ENCODE measurements at places on chromosomes 16 and 17.

DNA sequence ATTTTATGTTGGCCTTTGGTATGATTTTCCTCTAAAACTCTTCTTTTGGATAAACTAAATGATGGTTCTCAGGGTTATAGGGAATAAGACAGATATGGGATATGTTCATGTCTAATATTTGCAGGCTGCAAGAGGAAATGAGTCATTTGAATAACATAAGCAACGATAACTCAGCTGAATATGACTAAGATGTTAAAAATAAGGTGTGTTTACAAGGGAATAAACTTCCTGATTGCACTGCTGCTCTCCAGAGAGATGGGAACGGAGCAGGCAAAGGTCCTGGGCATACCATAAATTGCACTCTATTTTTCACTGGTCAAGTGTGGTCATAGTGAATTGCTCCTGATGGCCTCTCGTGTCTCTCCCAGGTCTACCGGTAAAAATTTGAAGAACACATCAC, 666.2 kb downstream of the TOX3 start:
- no peak for DNase-seq

- no peak for DNase-seq
Observed at GRCh38 chr17:36602924-36603384, 1.6 kb downstream of the MRM1 start.

GRCh38 chr16:6643080-6643686, 689.5 kb upstream of the RBFOX1 start:
- DNase-seq, result no peak

GRCh38 chr17:42285346-42286050, 2.8 kb upstream of the STAT5A start:
- DNase-seq, result no peak

DNA sequence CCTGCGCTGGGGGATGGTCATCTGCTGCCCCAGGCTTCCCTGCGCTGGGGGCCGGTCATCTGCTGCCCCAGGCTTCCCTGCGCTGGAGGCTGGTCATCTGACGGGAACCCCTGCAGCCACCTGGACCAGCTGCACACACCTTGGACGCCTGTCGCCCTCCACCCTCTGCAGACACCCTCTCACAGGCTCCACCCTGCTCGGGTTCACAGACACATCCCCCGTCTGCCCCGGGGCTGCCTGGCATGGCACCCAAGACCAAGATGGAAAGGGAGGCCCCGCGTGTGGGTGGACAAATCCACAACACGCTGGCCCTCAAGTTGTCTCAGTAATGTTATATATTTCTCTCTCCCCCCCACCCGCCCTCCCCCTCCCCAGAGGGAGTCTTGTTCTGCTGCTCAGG, 89.6 kb downstream of the ANKRD11 start:
- DNase-seq, result no peak

GRCh38 chr17:36817483-36818048, 119.7 kb upstream of the LHX1 start:
- no peak for DNase-seq

DNA sequence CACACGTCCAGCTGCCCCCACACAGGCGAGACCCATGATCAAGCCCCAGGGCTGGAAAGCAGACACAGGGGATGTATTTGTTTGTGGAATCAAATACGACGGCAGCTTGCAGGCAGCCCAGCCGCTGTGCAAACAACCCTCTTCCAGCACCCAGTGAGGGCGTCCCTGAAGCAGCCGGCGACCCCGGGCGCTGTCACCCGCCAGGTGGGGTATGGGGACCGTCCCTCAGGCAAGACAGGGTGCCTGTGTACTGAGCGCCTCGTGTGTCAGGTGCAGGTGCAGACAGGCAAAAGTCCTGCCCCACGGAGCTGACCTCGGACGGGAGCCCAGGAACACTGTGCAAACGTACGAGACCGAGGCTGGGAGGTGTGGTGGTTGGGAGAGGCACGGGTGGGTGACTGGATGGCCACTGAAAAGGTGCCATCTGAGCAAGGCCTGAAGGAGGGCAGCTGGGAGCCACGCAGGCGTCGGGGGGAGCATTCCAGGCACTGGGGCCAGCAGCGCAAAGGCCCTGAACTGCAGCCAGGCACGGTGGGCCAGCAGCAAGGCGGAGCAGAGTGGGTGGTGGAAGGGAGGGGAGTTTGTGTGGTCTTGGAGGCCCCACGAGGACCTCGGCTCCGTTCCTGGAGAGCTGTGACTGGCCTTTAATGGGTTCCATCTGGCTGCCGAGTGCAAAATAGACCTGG, 48.5 kb downstream of the CBFA2T3 start:
- DNase-seq, result no peak

DNA sequence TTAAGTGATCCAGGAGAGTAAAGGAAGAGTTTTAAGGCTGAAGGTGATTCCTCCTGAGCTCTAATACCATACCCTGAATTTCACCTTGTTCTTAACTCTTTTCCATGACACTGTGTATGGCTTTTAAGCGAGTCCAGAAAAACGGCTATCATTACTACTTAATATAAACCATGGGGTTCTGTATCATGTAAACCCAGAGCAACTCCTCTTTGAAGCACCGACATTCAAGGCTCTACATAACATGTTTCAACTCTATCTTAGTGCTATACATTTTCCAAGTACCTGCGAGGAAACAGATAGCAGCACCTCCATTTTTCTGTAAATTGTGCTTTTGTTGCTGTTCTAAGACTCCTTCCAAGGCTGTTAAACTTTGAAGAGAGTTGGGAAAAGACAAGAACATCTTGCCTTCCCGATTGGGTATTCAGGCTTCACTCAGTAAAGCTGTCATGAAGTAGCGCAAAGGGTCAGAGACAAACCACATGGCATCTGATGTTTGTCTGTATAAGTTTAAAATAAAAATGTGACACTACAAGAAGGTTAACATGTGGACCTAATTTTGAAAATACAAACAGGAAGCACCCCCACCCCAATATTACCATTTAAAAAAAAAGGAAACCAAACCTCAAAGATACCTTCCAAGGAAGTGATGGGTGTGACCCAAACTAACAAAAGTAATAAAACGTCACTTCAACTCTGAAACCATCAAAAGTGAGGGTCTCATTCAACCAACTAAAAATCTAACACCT, 3.9 kb downstream of the STAT5B start:
- DNase-seq, result no peak

DNA sequence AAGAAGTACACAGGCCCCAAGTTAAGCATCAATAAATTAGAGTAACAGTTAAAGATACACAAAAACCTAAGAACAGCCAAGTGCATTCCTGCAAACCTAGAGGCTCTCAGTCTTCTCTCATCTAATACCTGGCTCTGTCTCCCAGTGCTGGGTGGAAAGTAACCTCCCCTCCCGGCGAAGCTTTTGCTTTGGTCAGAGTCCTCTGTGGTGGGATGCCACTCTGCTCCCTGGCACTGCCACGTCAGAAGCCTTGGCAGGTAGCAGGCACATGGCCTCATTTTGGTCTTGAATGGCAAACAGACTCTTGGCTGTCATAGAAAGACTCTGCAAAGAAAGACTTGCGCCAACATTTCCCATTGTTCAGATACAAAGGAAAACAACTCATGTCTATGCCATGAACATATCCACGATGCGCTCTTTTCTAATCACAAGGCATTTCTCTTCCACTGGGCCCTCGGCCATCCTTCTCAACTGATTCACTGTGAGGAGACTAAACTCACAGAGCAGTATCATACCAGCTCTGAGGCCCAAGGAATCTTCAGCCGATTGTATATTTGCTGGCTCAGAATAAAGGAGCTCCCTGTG, 21.2 kb downstream of the MTHFSD start:
- no peak for DNase-seq

- DNase-seq, result no peak
Observed at GRCh38 chr17:21303441-21304065, 19.0 kb downstream of the MAP2K3 start.

Data from stimulated activated CD8-positive, alpha-beta memory T cell treated with anti-CD3 and anti-CD28 coated beads, Interleukin-4, amount 100 ng/mL, for 1 hour (primary cell).